Activated T-cell treated with anti-CD3 and anti-CD28 coated beads, Interleukin-2, amount 50 U/mL, for 24 hours (primary cell): ENCODE measurements at places on chromosomes 12 and 14.

- no peak for DNase-seq
These were observed 9.5 kb downstream of the PAX9 start for GRCh38 chr14:36671149-36671548.

DNA sequence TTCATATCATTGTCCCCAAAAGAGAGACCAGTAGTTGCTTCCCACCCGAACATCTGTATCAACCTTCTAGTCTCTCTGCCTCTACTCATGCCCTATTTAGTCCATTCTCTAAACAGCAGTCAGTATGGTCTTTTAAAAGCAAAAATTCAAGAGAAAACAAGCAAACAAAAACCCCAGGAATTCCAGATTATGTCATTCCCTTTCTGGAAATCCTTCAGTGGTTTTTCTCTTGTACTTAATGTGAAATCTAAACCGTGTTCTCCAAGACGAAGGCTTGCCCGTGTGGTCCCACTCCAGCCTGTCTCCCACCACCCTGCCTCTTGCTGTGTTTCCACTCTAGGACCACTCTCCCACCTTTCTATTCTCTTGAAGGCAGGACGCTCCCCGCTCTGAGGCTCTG lies 90.8 kb downstream of the TMEM30B start:
- no peak for DNase-seq

DNA sequence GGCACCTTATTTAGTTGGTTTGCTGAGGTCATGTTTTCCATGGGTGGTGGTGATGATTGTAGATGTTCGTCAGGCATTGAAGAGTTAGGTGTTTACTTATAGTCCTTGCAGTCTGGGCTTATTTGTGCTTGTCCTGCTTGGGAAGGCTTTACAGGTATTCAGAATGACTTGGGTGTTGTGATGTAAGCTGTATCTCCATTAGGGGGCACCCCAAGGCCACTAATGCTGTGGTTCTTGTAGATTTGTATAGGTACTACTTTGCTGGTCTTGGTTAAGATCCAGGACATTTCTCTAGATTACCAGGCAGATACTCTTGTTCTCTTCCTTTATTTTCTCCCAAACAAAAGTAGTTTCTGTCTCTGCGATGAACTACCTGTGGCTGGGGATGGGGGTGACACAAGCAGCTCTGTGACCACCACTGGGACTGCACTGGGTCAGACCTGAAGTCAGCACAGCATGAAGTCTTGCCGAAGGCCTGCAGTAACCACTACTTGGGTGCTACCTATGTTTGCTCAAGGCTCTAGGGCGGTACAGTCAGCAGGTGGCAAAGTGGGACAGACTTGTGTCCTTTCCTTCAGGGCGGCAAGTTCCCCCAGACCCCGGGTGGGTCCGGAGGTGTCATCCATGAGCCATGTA lies 35.8 kb upstream of the FBXO33 start:
- no peak for DNase-seq

DNA sequence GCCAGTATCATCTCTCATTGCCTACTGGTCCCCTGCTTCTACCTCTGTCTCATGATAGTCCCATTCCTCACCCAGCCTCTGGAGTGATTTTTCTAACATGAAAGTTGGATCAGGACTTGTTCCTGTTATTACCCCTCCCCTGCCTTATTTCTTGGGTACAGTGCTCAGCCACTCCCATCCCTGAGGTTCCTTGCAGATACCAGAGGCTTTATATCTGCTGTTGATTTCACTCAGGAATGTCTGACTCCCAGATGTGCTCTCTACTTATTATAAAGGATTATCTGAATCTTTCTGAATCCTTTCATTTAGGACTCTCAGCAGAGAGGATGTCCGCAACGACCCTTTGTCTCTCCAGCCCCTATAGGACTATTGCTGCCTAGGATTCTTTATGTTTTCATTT lies 111.2 kb downstream of the LRRK2 start:
- DNase-seq: no peak

DNA sequence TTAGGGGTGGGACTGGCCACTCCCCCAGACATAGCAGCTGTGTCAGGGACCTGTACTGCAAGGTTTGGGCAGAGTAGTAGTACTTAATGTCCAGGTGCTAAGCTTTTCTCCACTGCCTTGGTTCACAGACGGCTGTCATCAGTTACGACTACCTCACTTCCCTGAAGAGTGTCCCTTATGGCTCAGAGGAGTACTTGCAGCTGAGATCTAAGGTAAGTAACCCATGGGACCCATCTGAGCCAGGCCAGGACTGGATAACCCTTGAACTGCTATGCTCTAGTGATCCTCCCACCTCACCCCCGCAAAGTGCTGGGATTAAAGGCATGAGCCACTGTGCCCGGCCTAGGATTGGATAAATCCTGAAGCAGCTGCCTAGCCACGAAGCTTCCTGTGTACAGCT lies 22.4 kb downstream of the ADCK1 start:
- no peak for DNase-seq

DNA sequence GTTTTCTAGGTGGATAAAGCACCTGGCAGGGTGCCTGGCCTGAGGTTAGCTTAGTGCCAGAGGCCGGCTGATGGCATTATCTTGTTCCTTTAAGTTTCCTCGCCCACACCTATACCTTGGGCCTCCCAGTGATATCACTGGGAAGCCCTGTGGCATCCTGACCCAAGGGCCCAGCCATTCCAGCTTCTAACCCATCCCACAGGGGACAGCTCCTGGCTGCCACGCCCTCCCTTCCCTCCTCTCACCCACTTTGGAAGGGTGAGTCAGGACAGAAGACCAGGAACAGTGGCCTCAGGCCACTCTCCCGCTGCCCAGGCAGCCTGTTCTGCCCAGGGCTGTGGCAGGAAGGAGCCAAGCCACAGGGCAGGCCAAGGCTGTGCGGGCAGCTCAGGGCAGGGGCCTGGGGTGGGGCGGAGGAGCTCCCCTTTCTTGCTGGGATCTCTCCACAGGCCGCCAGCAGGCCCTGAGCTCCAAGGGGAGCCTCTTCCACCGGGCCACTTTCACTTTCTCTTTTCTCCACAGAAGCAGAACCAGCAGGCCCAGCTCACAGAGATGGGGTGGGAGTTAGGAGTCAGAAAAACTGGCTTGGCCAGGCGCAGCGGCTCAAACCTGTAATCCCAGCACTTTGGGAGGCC lies 75.1 kb downstream of the IRF2BPL start:
- peak; percentile 58 for DNase-seq

GRCh38 chr12:94872971-94873733 lies 130.3 kb downstream of the NDUFA12 start:
- peak; percentile 39 for DNase-seq

GRCh38 chr14:30339311-30339901 lies 219.6 kb upstream of the G2E3 start:
- no peak for DNase-seq

DNA sequence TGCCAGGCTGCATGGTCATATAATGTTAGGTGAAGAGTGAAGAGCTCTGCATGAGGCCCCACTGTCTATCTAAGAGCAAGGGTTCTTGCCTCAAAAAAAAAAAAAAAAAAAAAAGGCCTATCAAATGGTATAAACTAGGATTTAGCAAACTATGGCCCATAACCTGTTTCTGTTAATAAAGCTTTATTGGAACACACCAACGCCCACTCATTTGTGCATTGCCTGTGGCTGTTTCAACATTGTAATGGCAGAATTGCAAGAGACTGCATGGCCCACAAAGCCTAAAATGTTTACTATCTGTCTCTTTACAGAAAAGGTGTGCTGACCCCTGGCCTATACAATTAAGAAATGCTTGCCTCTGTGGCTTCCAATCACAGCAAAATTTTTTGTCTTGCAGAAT lies 12.8 kb downstream of the PLEKHG7 start:
- DNase-seq: no peak

GRCh38 chr12:39490500-39491282 lies 47.8 kb upstream of the KIF21A start:
- no peak for DNase-seq

DNA sequence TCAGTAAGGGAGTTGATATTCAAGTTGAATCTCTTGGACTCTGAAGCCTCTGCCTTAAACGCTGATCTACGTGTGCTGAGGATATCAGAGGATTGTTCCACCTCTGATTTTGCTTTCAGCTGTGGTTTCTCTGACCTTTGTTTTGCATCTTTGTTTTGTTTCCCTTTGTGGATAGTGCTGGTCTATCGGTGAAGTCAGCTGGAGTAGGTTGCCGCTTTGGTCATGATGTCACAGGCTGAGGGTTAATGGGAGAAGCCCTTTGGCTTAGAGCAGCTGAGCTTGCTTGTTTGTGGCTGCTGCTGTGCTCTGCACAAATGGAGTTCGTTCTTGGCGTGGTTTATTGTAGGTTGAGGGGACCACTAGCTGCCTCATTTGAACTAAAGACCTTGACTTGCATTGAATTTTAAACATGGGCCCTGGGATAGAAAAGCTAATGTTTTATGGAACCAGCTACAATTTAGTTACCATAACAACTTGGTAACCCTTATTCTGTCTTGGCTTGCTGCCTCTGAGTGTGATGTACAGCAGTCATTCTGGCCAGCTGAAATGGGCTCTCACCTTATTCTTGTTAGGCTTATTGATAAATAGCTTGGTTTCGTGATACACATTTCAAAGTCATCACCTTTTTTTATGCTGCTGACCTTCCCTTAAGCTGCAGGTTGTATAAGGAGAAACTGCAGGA lies 284.5 kb upstream of the E2F7 start:
- DNase-seq: no peak
